ENCODE measurements at places on chromosomes 16 and 17.

DNA sequence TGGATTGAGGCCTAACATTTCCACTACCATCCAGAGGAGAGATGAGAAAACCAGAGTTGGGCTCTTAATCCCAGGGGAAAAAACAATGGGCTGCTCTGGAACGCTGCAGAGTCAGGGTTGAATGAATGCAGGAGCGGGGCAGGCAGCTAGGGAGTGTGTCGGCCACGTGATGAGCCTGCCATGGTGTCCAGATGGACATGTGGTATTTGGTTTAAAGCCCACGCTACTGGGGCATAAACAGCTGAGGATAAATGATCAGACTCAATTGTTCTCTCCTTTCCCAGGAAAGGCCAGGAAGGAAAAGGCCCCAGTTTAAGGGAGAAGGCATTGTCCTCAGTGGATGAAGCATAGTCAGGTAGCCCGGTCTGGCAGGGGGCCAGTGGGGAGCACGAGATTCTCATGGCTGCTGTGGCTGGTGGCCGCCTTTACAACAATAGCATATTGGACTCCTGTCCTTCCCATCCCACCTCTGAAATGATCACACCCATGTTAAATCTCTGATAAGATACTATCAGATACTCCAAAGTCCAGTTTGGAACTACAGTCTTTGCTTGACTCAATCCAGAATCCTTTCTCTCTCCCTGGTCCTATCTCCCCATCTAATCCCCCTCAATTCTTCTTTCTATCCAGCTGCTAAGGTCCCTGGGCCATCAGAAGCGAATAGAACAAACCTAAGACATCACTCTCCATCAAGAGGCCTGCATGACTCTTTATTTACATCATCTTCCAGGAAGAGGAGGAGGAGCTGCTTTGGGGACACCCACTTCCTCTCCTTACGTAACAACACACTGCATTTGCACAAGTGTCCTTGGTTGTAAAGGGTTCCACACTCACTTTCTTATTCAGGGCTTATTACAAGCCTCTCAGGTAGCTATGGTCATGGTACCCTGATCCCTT, 20.4 kb downstream of the CA4 start:
- no peak for DNase-seq

DNA sequence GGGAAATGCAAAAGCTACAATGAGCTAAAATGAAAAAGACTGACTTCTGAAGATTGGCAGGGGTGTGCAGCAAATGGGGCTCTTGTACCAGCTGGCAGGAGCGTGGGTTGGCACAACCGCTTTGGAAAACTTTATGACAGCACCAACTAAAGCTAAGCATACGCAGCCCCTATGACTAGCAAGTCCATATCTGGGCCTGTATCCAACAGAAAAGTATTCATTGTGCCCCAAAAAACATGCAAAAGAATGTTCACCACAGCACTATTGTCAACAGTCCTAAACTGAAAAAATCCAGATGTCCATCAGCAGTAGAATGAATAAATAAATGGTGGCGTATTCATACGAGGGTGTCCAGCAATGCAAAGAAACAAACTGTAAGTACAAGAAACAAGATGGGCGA, 22.6 kb upstream of the ITGA3 start:
- DNase-seq = no peak

DNA sequence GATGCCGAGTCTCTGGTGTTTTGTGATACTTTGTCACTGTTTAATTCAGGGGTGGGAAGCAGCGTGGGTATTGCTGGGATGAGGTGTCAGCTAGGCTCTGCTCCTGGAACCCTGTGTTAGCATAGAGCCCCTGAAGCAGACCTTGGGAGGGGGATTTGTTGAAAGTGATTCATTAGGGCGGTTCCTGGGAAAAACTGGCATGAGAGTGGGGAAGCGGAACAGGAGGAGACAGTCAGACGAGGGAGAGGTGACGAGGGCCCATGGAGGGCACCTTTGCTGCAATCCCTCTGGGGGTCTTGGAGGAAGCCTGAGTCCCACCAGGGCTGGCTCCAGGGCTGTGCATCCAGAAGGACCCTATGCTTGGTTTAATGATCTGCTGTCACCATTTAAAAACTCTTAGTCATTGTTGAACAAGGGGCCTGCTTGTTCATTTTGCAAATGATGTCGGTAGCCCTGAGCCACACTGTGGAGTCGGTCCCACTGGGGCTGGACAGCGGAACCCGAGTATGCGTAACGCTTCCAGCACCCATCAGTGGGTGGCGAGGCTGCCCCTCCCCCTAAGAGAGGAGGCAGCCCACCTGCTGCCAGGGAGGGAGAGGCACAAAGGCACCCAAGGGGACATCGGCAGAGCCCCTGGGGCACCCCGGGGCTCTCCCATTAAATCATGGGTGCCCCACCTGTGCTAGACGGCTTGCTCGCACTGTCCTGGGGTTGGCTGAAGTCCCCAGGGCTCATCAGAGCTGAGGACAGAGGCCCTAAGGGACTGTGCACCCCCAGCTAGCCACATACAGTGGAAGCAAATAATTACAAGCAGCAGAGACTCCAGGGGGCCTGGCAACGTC, 35.4 kb downstream of the WFDC1 start:
- DNase-seq = no peak

DNA sequence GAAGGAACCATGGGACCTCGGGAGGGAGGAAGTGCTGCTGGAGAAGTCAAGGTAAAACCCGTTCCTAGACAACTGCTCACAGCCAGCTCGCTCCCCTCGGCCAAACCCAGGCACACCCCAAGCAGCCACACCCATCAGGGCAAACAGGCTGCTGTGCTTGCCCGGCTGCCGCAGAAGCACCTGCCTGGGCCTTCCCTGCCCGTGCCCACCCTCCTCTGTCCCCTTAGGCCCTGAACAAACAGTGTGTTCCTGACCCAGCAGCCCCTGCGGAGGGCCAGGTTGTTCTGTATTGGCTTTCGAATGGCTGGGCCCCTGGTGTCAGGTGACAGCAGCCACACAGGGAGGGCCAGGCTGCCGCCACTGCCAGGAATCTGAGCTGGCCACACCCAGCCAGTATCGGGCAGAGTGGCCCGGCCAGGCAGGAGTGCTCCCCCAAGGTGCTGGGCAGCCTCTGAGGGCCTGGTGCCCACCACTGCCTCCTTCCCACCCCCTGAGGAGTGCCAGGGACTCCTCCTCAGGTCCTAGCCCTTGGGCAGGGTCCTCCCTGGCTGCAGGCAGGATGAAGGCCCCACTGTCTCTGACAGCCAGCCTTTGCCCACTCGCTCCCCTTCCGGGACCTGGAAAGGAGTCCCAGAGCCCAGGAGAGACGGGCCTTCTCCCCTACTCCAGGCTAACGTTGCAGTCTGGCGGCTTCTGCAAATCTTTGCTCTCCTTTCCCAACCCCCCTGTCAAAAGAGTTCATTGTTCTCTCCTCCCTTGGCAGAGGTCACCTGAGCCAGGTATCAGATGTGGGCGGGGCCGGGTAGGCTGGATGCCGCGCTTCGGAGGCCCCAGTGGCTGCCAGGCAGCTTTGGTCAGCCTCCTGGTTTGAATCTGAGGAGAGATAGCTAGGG, 24.0 kb downstream of the LLGL2 start:
- no peak for DNase-seq

DNA sequence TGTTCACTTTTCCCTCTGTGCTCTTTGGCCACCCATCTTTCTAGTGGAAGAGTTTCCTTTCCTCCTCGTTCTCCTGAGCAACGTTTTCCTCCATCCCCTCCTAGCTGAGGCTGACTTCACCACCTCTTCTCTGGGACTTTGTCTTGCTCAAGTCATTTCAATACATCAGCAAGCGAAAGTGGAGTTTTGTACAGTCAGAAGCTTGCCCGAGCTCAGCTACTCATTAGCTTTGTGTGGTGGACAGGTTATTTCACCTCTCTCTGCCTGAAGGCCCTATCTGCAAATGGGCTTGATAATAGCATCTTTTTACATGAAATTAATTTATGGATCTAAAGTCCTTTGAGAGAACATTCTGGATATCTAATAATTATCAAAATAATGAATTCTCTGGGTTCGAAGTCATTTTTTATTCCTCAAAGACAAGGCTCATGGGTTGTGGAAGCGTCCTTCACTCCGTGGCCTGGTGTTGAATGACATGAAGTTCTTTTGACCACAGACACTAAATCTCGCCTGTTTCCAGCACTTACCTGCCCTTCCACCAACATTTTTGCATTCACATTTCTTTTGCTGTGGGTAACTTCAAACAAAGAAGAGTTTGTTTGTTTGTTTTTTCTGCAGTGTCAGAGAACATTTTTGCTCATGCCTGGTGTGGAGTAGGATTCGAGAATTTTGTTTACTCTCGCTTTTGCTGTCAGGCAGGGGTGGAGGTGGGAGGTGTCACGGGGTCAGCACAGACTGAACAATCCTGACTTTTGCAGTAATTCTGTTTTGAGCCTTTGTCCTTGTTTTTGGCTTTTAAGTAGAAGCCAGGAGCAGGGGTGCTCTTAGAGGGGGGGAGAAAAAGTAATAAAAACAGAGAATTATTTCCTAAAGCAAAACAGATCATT, 155.0 kb upstream of the CACNG5 start:
- no peak for DNase-seq

GRCh38 chr17:43855061-43855460, 8.1 kb downstream of the CD300LG start:
- no peak for DNase-seq

GRCh38 chr17:11330826-11331225, 89.8 kb downstream of the SHISA6 start:
- no peak for DNase-seq

DNA sequence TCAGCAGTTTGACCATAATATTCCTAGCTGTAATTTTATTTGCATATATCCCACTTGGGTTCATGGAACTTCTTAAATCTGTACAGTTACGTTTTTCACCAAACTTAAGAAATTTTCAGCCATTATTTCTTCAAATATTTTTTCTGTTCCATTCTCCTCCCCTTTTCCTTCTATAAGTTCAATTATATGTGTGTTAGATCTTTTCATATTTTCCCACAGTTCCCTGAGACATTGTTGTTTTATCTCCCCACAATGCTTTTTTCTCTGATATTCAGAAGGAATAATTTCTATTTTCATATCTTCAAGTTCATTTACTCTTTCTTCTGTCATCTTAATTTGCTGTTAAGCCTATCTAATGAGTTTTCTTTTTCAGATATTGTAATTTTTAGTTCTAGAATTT, 26.1 kb downstream of the IKZF3 start:
- no peak for DNase-seq

GRCh38 chr16:89190150-89190958, 10.0 kb downstream of the SLC22A31 start:
- DNase-seq = no peak

GRCh38 chr17:64345689-64346376, 44.8 kb downstream of the PECAM1 start:
- DNase-seq = no peak

GRCh38 chr16:68246666-68247065, 1.5 kb downstream of the PLA2G15 start:
- DNase-seq = no peak

- DNase-seq = no peak
These were observed at the start of gene TBX2 for GRCh38 chr17:61399131-61400065. TSS of gene TBX2 (plus strand) at chr17:61399843. CDS start at chr17:61400177, 334 bp downstream.

GRCh38 chr16:47604306-47604705, 143.2 kb downstream of the PHKB start:
- no peak for DNase-seq

GRCh38 chr16:49494474-49494873, 120.9 kb downstream of the C16orf78 start:
- DNase-seq = no peak

DNA sequence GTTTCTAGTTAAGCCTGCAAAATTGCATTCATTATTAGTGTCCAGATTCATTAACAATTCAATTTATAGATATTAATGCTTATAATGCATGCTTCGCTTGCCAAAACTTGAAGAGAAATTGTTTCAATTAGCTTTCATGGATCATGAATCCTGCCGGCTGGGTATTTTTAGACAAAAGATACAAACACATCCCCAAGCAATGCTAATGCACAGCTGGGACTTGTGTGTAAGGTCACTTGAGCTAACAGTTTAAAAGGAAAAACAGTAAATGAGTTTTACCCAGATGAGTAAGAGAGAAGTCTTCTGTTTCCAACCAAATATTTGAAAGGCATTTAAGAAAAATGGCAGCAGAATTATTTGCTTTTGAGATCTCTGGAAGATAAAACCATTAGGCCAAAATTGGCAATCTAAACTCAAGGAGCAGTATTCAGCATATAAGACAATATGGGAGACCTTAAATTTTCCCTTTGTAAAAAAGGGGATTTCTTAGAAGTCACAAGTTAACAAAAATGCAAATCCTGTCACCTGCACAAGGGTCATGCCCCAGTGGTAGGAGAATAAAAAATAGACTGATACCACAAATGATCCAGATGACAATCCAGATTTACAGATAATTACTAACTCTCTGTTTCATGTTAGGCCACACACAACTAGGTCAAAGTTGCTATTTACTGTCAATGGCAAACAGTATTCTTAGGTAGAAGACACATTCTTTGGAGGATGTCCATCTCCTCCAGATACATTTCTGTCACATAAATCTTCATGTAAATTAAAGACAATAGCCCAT, 418.4 kb upstream of the PMFBP1 start:
- DNase-seq = no peak

DNA sequence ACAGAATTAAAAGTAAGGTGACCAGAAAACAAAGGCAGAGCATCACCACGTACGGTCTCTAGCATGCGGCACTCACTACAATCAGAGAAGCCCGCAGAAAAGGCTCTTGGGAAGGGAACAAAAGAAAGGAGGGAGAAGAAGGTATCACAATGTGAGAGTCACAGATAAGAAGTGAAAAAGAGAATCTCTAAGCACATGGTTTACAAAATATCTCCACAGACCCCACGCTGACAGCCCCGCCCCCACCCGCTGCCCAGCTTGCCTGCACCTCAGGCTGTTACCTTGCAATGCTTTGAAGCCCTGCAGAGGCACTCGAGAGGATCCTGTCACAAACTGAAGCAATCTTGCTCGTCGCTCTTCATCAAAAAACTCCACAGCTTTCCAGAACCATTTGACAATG, 40.5 kb downstream of the CEP95 start:
- DNase-seq = no peak

DNA sequence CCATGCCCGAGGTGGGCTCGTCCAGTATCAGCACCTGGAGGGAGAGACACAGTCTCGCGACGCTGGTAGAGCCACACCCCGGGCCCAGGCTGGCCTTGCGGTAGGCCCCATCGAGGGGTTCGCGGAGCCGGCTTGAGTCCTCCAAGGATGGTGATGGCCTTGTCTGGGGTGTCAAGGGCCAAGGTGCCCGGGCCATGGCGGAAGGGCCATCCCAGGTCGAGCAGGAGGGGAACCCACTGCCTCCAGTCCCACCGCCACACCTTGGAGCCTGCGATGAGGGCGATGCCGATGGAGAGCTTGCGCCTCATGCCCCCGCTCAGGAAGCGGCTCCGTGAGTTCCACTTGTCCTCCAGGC, 29.6 kb upstream of the RNPS1 start:
- DNase-seq = no peak

DNA sequence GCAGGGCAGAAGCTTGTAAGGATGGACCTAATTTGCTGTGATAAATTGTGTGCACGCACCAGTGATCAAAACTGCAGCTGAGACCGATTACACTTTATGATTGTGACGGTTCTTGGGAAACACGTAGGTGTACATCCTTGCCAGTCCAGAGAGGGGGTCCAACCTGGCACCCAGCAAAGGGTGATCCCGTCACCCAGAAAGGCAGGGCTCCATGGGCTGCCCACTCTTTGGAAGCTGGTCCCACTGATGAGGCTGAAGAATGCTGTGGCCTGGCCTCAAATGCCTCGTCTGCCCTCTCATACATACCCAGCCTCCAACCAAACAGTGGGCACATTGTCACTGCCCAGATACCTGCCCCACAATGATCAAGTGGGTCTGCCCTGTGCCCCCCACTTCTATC, 132.0 kb downstream of the C16orf78 start:
- DNase-seq = no peak
